Esophagus squamous epithelium (tissue), 5 donors: ENCODE measurements at places on chromosomes 5 and 9.

- DNase-seq: no peak
Measured at GRCh38 chr5:132777209-132778069, at the start of gene SEPTIN8. Gene SEPTIN8 (minus strand): TSS chr5:132777239. CDS start chr5:132777137, 102 bp downstream.

DNA sequence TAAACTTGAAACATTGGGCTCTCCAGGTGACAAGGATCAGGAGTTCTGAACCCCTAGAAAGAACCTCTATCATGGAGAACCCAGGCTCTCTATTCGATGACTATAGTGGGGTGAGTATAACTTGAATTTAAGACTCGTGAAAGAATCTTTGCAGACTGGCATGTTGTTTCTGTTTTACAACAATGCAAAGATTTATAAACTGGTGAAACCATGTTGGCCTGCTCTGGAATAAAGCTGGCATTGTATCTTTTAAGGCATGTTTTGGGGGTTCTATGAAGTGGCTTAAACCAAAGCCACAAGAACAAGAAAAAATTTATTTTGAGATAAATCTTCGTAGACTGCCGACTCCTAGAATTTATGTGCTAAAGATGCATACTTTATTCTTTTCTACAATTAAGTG, 9.8 kb upstream of the GDNF start:
- no peak for DNase-seq

- DNase-seq: no peak
Measured at GRCh38 chr5:134141331-134142050, 27.0 kb downstream of the TCF7 start.

- no peak for DNase-seq
Measured at GRCh38 chr9:99069546-99069945, 35.4 kb upstream of the TGFBR1 start.

- DNase-seq: no peak
Measured at GRCh38 chr5:31007672-31008071, 185.8 kb upstream of the CDH6 start.

- DNase-seq: no peak
Measured at GRCh38 chr9:14515571-14516198, 177.5 kb downstream of the ZDHHC21 start.

GRCh38 chr9:99366621-99367020, 144.5 kb downstream of the SEC61B start:
- no peak for DNase-seq

- DNase-seq: no peak
Measured at GRCh38 chr5:88680253-88681132, 202.5 kb downstream of the MEF2C start.

DNA sequence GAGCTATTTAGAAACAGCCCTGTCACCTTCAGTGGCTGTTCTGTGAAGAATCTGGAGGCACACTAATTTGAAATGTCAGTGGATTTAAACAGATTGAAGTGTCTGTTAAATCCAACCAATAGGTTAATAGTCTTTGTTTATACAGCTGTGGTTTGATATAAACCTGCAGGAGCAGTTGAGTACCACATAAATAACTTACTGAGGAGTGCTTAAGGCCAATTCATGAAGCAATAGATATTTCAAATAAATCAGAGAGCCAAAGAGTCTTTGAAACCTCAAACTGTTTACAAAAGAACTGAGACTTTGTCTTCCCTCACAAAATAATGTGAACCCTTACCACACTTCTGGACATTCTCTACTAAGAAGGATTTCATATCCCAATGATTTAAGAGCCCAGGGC, 111.9 kb downstream of the FEM1C start:
- DNase-seq: no peak

DNA sequence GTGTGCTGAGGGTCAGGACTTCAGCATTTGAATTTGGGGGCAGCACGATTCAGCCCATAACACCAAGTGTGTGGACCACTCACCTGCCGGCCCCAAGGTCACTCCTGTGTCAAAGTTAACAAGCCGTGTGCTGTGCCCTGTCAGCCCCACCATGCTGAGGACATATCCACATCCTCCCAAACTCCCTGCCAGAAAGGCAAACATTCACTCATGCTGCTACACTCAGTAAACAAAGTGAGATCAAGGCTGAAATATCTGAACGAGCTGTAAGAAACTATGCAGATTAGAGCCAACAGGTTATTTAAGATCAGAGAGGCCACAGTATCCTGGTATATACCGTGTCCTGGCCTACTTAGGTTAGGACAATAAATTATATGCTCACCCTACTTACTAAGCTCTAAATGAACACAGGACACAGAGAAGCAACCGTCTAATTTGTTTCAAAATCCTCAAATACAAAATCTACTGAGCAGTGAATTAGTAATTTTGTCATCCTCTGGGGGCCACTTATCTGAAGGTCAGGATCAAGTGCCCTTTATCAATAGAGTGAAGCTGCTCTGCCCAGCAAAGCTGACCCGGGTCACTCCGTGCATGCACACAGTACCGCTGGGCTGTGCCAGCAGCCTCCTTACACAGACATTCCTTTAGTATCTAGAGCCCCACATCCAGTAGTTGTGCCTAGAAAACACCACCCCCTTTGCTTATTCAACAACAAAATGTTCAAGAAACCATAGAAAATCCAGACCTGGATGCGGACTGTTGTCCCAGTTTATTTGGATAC, 28.2 kb downstream of the RETREG1 start:
- no peak for DNase-seq

GRCh38 chr5:93164690-93165089, 416.3 kb downstream of the NR2F1-AS1 start:
- DNase-seq: no peak

DNA sequence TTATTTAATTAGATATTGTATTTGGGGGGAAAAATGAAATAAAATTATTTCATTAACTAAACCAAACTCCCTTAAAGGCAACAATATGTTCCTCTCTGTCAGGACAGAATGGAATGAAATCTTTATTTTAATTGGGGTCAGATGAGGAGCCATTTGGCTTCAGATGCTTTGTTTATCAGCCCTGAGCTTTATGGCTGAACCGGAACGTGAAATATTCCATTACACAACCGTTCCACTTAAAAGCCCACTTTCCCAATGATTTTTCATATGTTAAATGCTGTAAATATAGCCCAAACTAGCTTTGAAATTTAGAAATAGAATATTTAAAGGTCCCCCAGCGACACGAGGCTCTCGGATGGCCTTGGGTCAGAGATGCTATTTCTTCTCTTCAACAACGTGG, 149.5 kb downstream of the CRB2 start:
- no peak for DNase-seq

DNA sequence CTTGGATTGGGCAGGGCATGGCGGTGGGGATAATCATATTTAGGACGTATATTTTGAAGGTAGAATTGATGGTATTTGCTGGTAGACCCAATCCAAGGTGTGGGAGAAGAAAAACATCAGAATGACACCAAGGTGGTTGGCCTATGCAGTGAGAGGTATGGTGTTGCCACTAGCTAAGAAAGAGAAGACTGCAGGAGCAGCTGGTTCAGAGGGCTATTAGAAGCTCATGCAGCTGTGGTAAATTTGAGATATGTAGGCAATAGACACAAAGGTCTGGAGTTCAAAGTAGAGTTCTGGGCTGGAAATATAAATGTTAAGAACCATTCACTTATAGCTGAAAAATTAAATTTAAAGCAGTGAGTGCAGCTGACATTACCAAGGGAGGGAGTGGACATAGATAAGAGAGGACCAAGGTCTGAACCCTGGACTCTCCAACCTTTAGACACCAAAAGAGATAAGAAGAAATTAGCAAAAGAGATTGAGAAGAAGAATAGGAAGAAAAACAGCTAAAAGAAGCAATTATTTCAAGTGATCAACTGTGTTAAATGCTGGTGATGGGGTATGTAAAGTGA, 74.7 kb upstream of the FAM169A start:
- no peak for DNase-seq

- no peak for DNase-seq
Measured at GRCh38 chr9:36056896-36057295, 20.2 kb downstream of the RECK start.

GRCh38 chr5:6434731-6435130, 13.9 kb upstream of the UBE2QL1 start:
- DNase-seq: no peak

DNA sequence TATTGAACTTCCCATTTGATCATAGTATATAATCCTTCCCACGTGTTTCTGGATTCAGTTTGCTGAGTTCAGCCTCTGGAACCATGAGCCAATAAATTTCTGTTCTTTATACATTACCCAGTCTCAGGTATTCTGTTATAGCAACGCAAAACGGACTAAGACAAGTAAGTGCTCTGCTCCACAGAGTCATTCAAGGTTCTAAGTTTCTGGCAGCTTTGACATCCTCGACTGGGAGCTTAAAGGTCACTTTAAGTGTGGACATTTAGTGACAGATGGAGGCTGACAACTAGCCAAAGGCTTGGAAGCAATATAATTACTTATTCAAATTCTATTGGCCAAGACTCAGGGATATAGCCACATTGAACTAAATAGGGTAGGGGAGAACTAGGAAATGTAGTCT, 177.7 kb upstream of the RASEF start:
- DNase-seq: no peak

DNA sequence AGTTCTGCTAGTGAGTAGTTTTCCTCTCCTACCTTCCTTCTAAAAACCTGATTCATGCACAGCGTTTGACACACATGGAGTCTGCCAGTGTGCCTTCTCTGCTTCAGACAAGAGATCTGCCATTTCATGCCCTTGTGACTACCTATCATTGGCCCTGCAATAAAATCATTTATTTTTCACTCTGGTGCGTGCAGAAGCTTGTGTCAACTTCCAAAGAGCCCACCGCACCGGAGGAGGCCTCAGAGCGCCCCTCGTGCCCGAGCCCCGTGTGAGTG, 13.7 kb downstream of the HNRNPH1 start:
- DNase-seq: no peak

GRCh38 chr5:306011-306805, 15.3 kb upstream of the AHRR start:
- DNase-seq: no peak

DNA sequence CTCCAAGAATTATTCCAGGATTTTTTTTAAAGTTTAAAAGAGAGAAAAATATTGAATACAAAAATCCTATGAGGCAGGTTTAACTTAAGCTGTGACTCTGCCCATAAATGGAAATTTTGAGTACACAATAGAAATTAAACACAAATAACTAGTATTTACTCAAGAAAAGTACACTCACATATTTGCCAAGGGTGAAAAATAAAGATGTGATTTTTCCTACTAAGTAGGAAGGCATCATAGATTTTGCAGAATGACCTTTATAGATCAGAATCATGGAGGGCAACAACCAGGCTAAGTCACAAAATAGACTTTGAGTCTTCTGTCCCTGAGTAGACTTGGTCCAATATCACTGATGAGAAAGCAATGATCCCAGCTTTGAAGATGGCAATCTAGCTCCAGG, 102.7 kb upstream of the SLC12A2 start:
- DNase-seq: no peak

- DNase-seq: no peak
Measured at GRCh38 chr9:72396247-72397091, 31.5 kb upstream of the ZFAND5 start.

DNA sequence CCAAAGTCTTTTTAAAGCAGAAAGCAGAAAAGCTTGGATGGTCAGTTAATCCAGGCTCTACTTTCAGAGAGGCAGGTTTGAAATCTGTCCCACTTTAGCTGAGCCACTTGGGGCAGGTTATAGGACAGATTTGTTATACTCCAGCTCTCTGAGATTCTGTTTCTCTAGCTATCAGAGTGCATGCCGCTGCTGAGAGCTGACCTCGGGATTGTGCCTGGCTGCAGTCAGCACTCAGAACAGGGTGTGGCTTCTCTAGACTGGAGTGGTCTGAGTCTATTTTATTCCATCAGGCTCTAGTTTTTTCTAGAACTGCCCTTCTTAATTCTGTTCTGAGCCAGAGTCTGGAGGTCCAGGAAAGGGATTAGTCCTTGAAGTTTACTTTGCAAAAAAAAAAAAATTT, 67.7 kb downstream of the NDFIP1 start:
- no peak for DNase-seq

GRCh38 chr9:5278486-5278885, 26.0 kb downstream of the RLN2 start:
- DNase-seq: no peak

GRCh38 chr9:4569101-4569500, 78.8 kb downstream of the SLC1A1 start:
- no peak for DNase-seq

GRCh38 chr5:66864240-66864884, 268.2 kb downstream of the MAST4 start:
- DNase-seq: no peak
